ENCODE measurements at places on chromosomes 5 and 9. TPM values are rescaled to one million over a fixed set of nuclear protein-coding genes. Genes with fewer than 3 reads are reported as not detected.

DNA sequence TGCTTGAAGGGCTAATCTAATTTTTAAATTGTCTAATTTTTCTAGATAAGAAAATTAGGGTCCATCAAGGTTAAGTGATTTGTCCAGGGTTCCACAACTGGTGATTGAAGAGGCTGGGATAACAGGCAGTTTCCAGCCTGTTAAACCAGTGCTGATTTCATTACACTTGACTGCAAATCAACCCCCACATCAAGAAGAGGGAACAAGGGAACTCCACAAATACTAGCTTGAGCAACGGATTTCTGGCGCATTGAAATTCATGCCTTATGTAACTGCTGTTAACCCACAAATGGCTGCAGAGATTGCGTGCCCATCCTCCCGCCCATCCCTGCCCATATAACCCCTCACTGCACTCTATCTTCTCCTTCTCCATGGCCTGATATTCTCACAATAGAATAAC lies 10.0 kb downstream of the PLPPR1 start:
- no peaks in the 10 kb centered on the region for H3K4me1 ChIP-seq
- H3K27me3 ChIP-seq, result no peaks in the 10 kb centered on the region
- no peak overlapping the region for H3K4me3 ChIP-seq
- no peaks in the 10 kb centered on the region for H3K36me3 ChIP-seq
- no peak for DNase-seq

DNA sequence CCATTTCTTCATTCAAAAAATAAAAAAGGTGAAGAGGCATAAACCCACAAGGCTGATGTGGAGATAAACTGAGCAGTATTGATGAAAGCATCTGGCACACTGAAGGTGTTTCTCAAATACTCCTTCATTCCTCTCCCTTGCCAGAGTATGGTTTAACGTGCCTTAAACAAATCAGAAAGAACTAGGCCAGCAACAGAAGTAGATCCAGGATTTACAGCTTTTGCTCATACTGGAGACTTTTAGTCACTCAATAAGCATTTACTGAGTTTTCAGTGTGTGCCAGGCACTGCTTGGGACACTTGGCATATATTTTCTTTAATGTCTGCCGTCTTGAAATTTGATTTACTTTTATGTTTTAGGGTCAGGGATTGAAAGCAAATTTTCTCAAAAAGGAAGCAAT lies 53.0 kb downstream of the BNC2 start:
- no peaks in the 10 kb centered on the region for H3K27me3 ChIP-seq
- no peak overlapping the region for H3K4me3 ChIP-seq
- no peaks in the 10 kb centered on the region for H3K4me1 ChIP-seq

DNA sequence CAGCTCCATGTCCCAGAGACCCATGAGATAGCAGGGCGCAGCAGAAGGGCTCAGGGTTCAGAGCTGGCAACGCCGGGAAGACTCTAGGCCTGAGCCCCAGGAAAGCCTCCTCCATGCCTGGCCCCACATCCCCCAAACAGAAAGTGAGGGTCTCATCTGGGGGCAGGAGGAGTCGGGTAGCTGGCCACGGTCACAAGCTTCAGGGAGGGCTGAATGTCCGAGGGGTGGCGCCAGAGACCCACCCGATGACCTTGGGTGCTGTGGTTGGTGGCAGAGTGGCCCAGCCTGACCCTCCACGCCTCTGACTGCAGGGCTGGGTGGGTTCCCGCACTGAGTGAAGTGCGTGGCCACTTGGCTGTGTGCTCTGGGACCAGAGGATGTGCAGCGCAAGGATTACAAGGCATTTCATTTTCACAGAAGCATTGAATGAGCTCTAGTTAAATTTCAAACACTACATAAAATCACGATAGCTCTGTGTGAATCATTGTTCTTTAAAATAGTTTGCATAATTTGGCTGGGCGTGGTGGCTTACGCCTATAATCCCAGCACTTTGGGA lies 3.0 kb downstream of the C8G start:
- no peak for DNase-seq
- no peaks in the 10 kb centered on the region for H3K27me3 ChIP-seq
- H3K27ac ChIP-seq, result no peak overlapping the region
- no peaks in the 10 kb centered on the region for H3K36me3 ChIP-seq
- H3K4me3 ChIP-seq, result no peak overlapping the region
- no peaks in the 10 kb centered on the region for H3K4me1 ChIP-seq

- no peaks in the 10 kb centered on the region for H3K4me1 ChIP-seq
- no peak overlapping the region for H3K4me3 ChIP-seq
- no peaks in the 10 kb centered on the region for H3K27me3 ChIP-seq
Observed at GRCh38 chr5:1542781-1543180, 19.0 kb upstream of the LPCAT1 start.

DNA sequence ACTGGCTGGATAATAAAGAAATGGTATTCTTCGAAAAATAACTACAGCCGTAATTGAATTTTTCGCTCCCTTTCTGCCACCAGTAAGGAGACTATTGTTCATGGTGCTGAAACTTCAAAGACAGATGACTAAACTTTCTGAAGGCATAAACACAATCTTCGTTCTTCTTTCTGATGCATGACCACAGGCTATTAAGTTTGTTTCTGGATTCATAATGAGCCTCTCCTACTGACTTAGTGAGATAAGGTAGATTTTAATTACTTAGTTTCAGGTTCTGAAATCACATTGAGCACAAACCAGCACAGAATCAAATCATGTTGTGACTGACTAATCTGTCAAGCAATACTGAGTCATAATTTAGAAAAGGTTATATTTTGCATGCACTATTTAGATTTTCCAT lies 441.8 kb upstream of the CCNG1 start:
- no peak overlapping the region for H3K27ac ChIP-seq
- peaks cover 4% of the 10 kb centered on the region for H3K27me3 ChIP-seq
- no peak overlapping the region for H3K4me3 ChIP-seq
- no peaks in the 10 kb centered on the region for H3K4me1 ChIP-seq

DNA sequence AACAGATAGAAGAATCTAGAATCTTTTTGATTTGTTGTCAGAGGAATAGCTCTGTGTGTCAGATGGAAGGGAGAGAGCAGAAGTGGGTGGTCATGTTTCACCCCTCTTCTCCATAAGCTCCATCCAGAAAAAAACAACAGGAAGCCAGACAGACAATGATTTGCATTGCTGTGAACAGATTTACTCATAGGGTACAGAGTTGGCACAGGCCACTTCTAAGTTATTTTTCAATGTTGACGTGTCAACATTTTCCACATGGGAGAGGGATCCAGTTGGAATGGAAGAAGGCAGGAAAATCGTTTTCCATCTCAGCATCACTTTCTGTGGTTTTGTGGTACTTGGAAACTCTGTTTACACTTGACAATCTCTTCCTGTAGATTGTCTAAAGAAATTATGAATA lies 86.7 kb downstream of the INSYN2B start:
- DNase-seq, result no peak
- H3K4me1 ChIP-seq, result no peaks in the 10 kb centered on the region
- no peak overlapping the region for H3K4me3 ChIP-seq
- H3K36me3 ChIP-seq, result no peaks in the 10 kb centered on the region
- H3K27me3 ChIP-seq, result no peaks in the 10 kb centered on the region
- no peak overlapping the region for H3K27ac ChIP-seq

- H3K4me3 ChIP-seq, result no peak overlapping the region
- no peak for DNase-seq
- no peaks in the 10 kb centered on the region for H3K4me1 ChIP-seq
Observed at GRCh38 chr5:82295144-82295543, 17.0 kb upstream of the RPS23 start.

GRCh38 chr5:9343146-9343850 lies 202.6 kb downstream of the SEMA5A start:
- H3K36me3 ChIP-seq, result no peaks in the 10 kb centered on the region
- DNase-seq, result no peak
- no peak overlapping the region for H3K4me3 ChIP-seq
- no peaks in the 10 kb centered on the region for H3K27me3 ChIP-seq

DNA sequence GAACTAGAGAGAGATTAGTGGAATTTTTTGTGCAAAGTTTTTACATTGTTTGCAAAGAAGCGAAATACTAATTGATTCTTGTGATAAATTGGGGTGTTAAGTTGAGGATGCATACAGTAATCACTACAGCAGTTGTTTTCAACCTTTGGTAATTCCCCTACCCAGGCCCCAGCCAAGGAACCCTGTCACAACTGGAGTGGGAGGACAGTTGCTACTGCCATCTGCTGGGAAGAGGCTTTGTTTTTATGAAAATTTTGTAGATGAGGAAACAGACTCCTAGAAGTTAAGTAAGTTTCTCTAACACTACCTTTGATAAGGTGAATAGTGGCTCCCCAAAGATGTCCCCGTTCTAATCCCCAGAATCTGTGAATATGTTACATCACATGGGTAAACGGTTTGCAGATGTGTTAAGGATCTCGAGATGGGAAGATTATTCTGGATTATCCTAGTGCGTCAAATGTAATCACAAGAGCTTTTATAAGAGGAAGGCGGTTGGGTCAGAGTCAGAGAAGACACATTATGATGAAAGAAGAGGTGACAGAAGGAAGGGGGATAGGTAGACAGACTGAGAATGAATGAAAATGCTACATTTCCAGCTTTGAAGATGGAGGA lies 34.0 kb upstream of the PPP1R2B start:
- no peak overlapping the region for H3K4me3 ChIP-seq
- no peaks in the 10 kb centered on the region for H3K36me3 ChIP-seq

Gene ZNF462
- total RNA-seq, result 15.1 TPM

Gene DMGDH
- total RNA-seq, result 5.2 TPM

Gene SLC6A7
- not detected for total RNA-seq

Gene DIPK1B
- total RNA-seq, result 7.3 TPM

Gene ANKRD31
- total RNA-seq, result 0.24 TPM

Gene CD74
- 1,639 TPM for total RNA-seq

Gene NR6A1
- total RNA-seq, result 1.6 TPM
